Activated CD8-positive, alpha-beta memory T cell treated with anti-CD3 and anti-CD28 coated beads, Interleukin-2, amount 50 U/mL, for 48 hours (primary cell): ENCODE measurements at places on chromosomes 3 and 15.

DNA sequence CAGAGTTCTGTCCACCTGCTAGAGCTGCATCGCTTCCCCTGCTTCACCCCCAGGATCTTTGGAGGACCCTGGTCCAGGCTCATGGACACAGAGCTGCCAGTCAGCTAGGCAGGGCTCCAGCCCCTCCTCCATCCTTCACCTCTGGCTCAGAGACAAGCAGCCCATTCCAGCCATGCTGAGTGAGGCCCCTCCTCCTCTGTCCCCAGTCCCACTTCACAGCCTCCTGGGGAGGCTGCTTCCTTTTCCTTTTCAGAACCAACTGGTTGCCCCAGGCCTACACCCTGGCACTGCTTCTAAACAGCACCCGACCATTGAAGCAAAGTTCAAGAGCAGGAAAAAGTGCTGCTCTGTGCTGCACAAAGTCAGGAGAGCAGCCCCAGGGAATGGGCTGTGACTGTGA, 22.2 kb downstream of the IQSEC1 start:
- DNase-seq: no peak

DNA sequence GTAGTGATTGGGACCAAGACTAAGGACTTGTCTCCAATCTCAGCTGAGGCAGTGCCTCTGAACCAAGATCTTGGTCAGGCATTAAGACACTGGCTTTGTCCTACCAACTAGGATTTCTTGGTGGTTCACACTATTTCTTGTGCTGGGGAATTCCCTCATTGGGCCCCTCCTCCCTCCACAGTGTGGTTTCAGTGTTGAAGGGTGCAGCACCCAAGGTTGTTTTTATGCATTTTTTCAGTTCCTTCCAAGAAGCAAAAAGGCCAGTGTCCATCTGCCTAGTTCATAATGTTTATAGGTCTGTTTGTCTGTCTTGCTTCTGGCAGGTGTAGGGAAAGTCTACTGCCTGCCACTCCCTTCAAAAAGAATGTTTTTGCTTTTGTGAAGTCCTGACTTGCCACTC, 10.6 kb upstream of the ITPKA start:
- DNase-seq: no peak

DNA sequence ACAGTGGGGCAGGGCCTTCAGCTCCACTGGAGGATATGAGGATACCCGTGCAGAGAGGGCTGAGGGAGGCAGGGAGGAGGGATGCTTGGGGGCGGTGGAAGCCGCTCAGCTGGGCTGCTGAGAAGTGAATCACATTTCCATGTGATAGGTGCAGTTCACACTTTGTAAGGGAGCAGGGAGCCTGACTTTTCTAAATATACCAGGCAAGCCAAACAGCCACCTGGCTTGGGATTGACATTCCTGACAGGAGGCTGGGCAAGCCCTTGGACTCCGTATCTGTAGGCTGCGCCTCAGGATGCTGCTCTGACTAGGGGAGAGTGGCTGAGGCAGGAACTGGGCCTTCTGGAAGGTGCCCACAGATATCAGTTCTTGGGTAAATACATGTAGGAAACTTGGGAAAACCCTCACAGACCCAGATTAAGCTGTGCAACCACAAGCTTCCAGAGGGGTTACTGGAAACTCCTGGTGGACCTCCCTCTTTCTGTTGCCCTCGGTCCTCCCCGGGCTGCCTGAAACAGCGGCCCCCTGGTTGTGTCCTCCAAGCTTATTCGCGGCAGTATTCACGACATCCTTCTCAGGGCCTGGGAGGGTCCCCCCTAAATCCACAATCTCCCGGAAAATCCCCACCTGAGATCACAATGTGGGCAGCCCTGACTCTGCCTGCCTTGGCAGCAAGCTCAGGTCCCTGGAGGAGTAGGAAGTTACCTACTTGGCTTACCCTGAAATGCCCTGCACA, 33.0 kb upstream of the ADCY5 start:
- no peak for DNase-seq

DNA sequence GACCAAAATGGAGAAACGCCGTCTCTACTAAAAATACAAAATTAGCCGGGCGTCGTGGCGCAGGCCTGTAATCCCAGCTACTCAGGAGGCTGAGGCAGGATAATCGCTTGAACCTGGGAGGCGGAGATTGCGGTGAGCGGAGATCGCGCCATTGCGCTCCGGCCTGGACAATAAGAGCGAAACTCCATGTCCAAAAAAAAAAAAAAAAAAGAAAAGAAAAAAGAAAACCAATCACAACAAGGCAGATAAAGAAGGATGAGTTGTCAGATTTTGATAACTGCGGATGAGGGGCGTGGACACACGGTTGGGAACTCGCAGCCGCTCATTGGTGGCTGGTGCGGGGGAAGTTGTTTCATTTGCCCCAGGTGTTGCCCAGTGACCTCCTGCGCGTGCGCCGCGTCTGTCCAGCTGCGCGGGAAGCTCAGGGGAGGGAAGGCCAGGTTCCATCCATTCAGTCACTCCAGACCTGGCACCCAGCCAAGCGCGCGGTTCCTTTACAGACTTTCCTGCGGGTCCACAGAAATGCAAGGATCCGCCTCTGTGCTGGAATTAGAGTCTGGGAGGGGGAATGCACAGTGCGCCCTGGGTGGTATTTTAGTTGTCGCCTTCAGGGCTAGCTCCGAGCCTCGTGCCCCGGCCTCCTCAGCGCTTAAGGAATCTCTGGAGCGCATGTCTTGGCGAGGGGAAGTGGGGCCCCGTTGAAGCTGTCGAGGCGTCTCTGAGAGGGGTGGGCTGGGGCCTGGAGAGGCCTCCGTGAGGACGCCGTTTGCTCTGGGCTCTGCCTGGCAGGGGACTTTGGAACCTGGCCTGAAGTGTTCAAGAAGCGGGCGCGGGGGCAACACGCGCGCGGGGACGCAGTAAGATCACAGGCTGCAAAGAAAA, 708 bp upstream of the GCHFR start:
- DNase-seq: peak; percentile 80

DNA sequence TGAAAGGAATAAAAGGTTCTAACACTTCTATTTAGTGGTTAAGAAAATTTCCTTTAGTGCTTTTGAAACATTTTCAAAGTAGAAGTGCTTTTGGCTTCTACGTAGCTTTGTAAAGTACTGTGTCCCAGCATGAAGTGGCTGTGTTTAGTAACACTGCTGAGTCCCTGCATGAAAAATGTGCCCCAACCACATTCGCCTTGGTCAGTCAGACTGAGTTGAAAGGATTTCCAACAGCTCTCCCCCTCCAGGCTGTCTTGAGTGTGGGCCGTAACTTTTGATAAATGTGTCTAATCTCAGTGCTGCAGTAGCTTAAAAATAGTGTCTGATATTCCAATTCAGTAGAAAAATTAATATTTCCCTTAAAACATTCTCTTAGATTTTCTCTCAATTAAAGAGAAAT, 115.0 kb downstream of the NR1D2 start:
- no peak for DNase-seq

DNA sequence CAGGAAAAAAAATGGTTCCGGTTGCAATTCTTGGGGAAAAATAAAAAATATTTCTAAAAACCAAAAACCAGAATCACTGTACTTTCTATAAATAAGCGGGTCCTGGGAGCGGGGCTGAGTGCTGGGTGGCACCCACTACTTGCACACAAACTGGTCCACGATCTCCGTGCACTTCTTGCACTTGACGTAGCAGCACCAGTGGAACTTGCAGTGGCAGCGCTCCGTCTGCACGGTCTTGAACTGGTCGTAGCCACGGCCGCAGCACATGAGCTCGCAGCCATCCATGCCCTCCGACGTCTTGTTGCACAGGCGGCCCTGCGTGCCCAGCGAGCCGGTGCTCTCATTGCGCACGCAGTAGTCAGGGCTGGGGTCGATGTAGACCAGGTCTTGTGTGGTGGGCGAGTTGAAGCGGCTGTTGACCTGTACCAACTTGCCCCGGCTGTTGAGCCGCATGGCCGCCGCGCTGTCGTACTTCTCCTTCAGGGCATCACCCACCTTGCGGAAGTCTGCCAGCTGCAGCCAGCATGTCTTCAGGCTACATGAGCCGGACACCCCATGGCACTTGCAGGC, 17.1 kb downstream of the WNT5A start:
- no peak for DNase-seq

GRCh38 chr15:66819084-66819483, 117.0 kb downstream of the SMAD6 start:
- no peak for DNase-seq

DNA sequence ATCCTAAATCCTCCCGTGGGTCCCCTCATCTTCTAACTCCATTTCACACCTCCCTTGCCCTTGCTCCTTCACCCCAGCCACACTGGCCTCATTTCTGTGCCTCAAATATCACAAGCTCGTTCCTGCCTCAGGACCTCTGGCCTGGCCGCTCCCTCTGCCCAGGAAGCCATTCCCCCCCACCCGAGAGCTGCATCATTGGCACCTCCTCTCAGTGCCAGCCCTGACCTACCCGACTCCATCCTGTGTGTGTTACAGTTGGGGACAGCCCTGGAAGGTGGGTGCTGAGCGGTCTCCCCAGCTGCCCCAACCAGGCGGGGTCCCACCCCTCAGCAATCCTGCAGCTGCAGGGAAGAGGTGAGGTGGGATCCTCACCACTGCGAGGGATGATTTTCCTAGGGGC, 14.5 kb downstream of the PLXND1 start:
- DNase-seq: no peak

- no peak for DNase-seq
Measured at GRCh38 chr3:146546366-146546965, 2.1 kb upstream of the PLSCR1 start.

GRCh38 chr3:55725681-55726500, 238.8 kb upstream of the WNT5A start:
- DNase-seq: no peak

- no peak for DNase-seq
Measured at GRCh38 chr3:43086460-43087165, 19.3 kb downstream of the POMGNT2 start.

DNA sequence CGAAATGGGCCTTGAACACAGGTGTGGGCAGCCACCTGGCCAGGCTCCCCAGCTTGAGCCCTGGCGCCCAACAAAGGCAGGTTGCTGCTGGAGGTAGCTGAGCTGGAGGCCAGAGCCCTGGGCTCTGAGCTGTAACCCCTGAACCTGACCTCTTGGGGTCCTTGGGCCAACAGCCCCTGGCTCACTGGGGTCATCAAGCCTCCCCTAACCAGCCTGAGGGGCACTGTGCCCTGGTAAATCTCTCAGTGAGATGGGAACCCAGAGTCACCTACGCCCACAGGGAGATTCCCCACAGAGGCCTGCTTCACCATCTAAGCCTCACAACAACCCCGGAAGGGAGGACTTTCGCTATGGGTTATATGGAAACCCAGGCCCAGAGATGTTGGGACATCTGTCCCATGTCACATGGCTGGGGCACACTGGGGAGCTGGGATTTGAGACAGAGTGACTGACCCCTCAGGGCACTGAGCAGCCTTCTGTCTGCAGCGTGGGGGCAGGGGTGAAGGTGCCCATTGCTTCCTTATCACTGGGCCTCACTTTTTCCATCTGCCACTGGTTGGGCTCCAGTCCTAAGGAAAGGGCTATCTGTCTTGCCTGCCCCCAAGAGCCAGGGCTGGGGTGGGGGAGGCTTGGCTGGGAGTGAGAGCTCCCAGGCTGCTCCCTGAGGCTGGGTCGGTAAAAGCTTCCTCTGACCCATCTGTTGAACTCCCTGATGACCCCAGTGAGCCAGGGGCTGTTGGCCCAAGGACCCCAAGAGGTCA, 59.1 kb downstream of the IQSEC1 start:
- DNase-seq: peak; percentile 67

DNA sequence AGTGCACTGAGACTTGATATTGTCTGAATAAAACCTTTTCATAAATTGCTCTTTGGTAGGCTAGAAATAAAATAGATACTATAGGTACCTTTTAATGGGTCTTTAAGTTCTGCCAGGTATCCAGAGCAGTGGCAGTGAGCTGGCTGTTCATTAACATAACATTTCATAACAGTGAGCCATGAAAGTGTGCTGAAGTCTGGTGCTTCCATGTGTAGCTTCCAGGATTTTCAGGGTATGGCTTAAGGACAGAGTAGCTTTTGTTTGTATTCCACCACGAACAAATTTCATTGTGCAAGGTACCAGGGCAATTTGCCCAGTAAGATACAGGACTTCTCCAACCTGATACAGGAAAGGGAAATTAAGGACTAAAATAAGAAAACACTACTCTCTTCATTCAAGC, 124.7 kb upstream of the NANOGP8 start:
- no peak for DNase-seq

DNA sequence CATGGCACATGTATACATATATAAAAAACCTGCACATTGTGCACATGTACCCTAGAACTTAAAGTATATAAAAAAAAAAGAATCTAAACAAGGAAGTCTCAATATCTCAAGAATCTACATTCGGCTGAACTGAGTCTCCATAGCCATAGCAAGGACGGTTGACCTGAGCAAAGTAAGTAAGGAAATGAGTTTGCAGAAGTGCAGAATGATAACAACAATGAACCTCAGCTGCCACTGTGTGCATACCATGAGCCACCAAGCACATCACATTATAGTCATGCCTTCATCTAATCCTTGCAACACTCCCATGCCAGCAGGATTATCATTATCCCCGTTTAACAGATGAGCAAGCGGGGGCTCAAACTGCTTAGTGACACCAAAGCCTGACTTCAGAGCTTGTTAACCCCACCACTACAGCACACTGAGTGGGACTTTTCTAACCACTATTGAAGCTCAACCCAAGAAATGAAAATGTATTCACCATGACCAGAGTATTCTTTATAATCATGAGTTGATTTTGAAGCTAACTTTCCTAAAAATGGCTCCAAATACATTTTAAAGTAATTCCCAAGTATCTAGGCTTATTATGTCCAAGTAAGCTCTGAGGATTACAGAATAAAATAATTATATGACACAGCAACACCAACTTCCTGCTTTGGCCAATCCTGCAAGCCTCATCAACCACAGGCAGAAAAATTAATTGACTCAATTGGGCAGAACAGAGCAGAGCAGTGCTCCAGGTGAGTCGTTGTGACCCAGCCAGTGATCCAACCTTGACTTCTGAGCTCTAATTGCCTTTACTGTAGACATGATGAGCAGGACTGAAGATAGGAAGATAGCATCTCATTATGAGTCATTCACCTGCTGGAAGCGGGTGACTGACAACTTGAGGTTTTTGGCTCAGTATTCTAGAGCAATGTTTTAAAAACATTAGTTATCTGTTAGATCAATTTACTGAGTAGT, 47.3 kb upstream of the IL12A start:
- no peak for DNase-seq

GRCh38 chr3:41000471-41000870, 198.8 kb upstream of the CTNNB1 start:
- DNase-seq: no peak
